ENCODE measurements at places on chromosomes 7 and 10.

- DNase-seq, result no peak
Measured at GRCh38 chr7:154672659-154673415, 330.1 kb downstream of the PAXIP1 start.

DNA sequence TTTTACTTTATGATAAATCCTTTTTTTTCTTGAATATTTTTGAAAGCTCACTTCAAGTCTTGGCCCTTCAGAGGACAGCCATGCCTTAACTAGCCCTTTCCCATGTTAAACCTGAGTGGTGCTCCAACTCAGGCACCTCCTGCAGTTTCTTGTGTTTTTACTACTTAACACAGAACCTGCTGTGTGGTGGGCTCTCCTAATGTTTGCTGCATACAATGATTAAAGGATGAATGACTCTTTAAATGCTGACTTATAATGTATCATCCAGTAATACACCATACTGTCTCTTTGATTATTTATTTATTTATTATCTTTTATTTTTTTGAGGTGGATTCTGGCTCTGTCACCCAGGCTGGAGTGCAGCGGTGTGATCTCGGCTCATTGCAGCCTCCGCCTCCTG lies 179.4 kb downstream of the SEMA3E start:
- DNase-seq, result no peak

- no peak for DNase-seq
Measured at GRCh38 chr10:19658622-19659233, 157.5 kb upstream of the PLXDC2 start.

GRCh38 chr7:100806276-100806675 lies 21.0 kb downstream of the EPHB4 start:
- no peak for DNase-seq

DNA sequence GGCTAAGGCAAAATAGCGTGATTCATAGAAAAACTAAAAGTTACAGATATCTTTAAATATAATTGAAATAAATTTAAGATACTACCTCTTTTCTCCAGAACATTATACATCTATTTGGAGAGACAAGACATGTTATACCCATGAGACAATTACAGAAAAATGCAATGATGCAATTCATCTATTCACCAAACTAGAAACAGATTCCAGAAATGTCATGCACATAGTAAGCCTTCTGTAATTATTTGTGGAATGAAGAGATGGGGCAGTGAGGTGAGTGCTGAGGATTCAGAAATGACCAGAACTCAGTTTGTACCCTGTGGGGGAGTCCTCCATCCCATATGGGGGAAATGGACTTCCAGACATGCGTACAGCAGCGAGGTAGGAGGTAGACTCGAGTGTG lies 99.4 kb downstream of the MKX start:
- DNase-seq, result no peak
